ENCODE measurements at places on chromosomes 4 and X. TPM values are rescaled to one million over a fixed set of nuclear protein-coding genes. Genes with fewer than 3 reads are reported as not detected.

GRCh38 chr4:89358935-89359638 lies 51.5 kb upstream of the GPRIN3 start:
- no peaks in the 10 kb centered on the region for H3K36me3 ChIP-seq
- no peak overlapping the region for H3K27ac ChIP-seq
- no peaks in the 10 kb centered on the region for H3K4me1 ChIP-seq
- H3K4me3 ChIP-seq: no peak overlapping the region

DNA sequence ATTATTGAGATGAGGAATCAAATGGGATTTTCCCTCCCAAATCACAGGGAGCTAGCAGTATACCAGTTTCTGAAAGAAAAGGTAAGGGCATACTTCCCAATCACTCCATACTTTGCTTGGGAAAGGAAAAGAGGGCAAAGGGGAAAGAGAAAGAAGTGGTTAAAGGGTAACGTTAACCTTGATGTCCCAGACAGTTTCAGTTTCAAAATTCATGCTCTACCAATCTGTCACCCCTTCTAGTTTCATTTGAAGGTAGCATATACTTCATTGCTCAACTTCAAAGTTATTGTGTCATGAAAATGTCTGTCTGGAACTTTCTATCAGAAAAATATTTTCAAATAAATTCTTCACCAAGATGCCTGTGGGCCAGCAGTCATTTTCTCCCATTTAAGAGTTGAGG lies 16.0 kb downstream of the TNMD start:
- no peaks in the 10 kb centered on the region for H3K27me3 ChIP-seq
- no peak overlapping the region for H3K27ac ChIP-seq
- DNase-seq: no peak
- H3K36me3 ChIP-seq: no peaks in the 10 kb centered on the region

The RADX gene
- not detected for total RNA-seq

The MAGEA1 gene
- not detected for total RNA-seq

DNA sequence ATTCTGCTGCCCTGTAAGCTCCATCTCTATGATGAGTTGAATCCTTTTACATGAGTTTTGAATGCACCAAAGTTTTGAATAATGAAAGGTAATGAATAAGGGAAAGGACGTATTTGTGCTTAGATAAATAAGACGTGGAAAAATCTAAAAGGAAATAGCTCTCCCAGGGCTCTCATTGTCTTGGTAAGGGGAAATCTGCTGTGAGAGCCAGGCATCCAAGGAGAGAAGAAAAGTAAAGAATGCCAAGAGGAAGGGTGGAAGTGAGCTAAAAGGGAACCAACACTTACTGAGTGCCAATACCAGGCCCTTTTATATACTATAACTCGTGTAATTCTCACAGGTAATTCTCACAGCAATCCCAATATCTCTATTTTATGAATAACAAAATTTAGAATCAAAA lies 62.6 kb upstream of the KLHL13 start:
- no peaks in the 10 kb centered on the region for H3K4me1 ChIP-seq
- no peak for DNase-seq
- H3K36me3 ChIP-seq: no peaks in the 10 kb centered on the region
- no peak overlapping the region for H3K4me3 ChIP-seq
- H3K27ac ChIP-seq: no peak overlapping the region
- H3K27me3 ChIP-seq: no peaks in the 10 kb centered on the region

GRCh38 chr4:158003212-158003611 lies 169.6 kb downstream of the GASK1B start:
- no peak for DNase-seq
- peaks cover 3% of the 10 kb centered on the region for H3K36me3 ChIP-seq
- no peak overlapping the region for H3K27ac ChIP-seq
- no peak overlapping the region for H3K4me3 ChIP-seq
- H3K4me1 ChIP-seq: peaks cover 46% of the 10 kb centered on the region
- H3K27me3 ChIP-seq: no peaks in the 10 kb centered on the region

DNA sequence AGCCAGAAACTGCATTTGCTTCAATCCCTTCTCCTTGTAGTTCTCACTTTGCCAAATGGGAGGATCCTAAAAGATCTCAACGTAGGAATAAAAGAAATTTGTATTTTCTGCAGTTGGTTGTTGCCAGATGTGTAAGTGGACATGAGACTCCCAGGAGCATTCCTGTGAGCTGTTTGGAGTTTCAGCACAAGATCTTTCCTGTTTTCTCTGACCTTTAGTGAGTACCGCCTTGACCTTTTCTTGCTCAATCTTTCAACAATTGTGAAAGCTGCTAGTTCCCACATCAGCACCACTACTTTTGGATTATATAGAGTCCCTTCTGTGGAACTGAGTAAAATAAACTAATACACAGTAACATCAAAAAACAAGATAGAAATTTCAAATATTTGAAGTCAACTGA lies 683.8 kb upstream of the PABPC4L start:
- no peak overlapping the region for H3K4me3 ChIP-seq
- H3K27ac ChIP-seq: no peak overlapping the region
- DNase-seq: no peak
- H3K4me1 ChIP-seq: no peaks in the 10 kb centered on the region
- H3K36me3 ChIP-seq: no peaks in the 10 kb centered on the region

DNA sequence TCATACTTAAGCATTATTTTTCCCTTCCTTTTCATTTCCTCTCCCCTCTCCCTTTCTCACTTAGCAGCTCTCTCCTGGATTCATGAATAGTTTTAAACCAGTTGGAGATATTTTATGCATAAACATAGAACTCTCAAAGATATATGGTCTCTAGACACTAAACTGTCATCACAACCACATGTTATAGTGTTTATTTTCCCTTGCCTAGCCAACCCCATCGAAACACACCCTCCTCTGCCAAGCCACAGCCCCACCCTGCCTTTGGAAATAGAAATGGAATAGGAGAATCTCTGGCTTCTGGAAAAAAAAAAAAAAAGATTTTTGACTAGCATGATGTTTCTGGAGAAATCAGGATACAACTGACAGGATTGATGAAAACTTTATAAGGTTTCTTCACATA lies 64.8 kb upstream of the RBPJ start:
- peak overlapping the region; percentile 79 for H3K27ac ChIP-seq
- no peaks in the 10 kb centered on the region for H3K36me3 ChIP-seq
- peaks cover 6% of the 10 kb centered on the region for H3K27me3 ChIP-seq
- no peak overlapping the region for H3K4me3 ChIP-seq
- peaks cover 7% of the 10 kb centered on the region for H3K4me1 ChIP-seq
